Hematopoietic multipotent progenitor cell treated with erythropoietin and hydrocortisone succinate and interleukin-3 and kit ligand, for 17 days (in vitro differentiated cells): ENCODE measurements at places on chromosomes 5 and 9.

DNA sequence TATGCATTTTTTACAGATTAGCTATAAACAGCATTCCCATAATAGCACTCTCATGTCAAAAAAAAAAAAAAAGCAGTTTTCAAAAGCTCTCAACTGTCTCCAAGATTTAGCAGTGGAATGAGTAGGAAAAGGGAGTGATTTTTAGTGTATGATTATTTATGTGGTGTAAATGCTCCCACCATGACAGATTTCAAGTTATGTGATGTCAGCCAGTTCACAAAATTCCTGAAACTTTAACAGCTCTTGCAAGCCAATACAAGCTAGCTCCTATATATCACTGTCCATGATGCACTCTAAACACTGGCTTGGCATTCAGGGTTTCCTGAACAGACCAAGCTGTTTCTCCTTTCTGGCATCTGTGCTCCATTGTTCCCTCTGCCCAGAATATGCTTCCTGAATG lies 7.9 kb upstream of the ANKDD1B start:
- DNase-seq = no peak

DNA sequence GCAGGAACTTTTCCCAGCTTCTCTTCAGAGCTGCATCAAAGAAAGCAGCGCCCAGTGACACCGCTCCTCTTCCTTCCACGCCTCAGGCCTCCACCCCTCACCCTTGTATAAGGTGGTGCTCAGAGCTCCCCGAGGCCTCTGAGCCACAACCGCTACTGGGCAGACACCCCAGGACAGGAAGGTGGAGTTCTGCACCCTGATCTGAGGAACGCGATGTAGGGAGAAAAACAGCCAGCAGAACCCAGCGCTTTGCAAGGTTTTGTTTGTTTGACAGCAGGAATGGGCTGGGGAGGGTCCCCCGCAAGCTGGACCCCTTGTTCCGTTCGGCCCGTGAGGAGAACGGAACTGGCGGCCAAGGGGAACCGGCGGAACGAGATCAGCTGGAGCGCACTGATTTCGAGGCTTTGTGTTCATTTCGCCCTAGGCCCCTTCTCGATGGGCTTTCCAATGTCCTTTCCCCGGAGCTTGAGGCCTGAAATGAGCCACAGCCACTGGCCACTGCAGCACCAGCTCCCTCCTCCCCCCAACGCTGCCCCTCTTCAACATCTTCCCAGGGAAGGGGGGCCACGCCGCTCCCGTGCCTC lies 4.1 kb downstream of the EDF1 start:
- no peak for DNase-seq

GRCh38 chr9:126440940-126441339 lies 114.3 kb downstream of the MVB12B start:
- no peak for DNase-seq

GRCh38 chr5:83312663-83313062 lies 158.9 kb upstream of the VCAN start:
- no peak for DNase-seq

- DNase-seq = no peak
These were observed 28.8 kb upstream of the ROR2 start for GRCh38 chr9:91978740-91979414.

DNA sequence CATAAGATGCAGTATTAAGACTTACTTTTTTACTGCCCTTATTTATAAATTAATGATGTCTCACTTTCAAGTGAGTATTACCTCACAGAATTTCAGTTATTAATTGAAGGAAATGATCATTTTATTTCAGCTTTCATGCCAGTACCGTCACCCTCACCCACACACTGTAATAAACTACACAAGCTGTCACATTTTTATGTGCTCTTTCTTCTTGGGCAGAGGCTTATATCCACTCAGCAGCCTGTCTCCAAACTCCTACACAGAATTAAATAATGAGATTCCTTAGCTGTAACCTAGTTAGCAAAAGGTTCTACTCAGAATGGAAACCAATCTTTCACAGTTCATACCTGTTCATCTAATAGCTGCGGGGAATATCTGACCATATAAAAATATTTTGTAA lies 1915.8 kb upstream of the CDH6 start:
- no peak for DNase-seq
